ENCODE measurements at places on chromosomes 16 and 17.

DNA sequence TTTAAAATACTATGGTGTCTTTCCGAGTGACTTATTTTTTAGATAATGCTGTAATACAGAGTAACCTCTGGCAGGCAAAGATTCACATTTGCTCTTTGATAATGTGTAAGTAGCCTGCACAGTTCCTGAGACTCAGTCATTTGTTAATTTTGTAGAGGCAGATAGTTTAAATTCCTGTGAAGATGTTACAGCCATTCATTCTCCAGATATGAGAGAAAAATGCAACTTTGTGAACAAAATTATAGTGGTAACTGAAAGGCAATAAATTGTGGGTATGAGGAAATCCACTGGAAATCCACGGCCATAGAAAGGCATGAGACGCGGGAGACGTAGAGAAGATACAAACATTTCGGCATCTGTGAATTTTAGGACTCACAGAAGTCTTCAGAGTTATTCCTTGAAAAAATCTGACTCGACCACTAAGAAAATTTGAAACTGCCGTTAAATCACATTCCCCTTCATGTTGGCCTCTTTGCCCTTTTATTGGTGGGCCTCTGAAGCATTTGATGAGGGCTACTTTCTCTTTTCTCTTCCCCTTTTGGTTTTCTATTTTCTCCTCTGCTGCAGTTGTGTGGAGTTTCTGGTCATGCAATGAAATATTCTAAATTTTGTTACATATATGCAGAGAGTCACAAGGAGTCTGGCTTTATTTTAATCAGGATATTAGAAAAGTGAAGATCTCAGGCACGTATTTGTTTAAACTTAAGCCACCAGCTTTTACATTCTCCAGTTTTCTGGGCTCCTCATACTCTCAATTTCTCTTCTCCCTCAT is 18.8 kb downstream of the HS3ST3A1 start:
- DNase-seq, result no peak

GRCh38 chr16:57704011-57704904 is 9.7 kb downstream of the DRC7 start:
- no peak for DNase-seq

- DNase-seq, result no peak
Measured at GRCh38 chr17:72399608-72400487, 279.0 kb downstream of the SOX9 start.

GRCh38 chr17:46878055-46878454 is 26.7 kb downstream of the WNT9B start:
- peak; percentile 54 for DNase-seq

DNA sequence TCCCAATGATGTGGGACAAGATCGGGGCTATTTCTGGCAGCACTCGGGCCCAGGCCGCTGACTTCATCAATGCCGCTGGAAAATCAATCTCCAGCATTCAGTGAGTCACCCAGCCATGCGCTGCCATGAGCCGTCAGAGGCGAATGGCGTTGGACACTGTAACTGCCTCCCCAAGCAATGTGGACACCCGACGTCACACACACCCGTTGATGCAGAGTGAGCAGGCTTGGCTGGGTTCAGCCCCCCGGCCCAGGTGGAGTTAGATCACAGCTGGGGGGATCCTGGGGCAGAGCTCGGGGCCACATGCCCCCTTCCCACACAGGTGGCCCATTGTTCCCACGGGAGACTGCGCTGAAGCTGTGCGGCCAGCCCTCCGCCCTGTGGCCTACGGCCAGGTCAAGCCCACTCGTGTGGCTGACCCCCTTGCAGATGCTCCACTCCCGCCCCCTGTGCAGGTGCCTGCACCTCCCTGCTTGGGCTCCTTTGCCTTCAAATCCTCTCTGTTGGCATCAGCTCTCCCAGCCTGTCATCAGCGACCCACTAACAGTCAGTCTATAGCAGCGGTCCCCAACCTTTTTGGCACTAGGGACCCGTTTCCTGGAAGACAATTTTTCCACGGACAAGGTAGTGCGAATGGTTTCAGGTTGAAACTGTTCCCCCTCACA is 89.9 kb downstream of the TBC1D16 start:
- DNase-seq, result peak; percentile 38

DNA sequence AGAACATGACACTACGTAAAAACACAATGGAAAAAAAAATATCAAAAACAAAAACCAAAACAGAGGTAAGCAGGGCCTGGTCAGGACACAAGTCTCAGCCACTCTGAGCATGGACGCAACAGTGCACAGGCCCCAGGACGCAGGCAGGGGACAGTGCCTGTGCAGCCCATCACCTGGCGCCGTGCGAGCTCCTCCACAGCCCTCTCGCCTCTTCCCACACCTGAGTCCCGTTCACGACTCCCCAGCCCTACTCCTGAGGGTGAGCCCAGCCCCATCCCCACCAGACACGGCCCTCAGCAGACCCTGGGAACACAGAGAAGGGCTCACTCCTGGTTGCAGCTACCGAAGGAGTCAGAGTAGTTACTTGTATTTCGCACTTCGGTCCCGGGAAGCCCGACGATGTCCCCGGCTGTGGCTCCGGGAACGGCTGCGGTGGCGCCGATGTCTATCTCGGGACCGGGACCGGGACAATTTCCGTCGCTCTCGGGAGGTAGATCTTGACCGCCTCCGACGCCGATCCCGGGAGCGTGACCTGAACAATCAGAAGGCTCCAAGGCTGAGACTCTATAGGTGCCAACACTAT is 9.4 kb downstream of the HBQ1 start:
- no peak for DNase-seq

- peak; percentile 58 for DNase-seq
Measured at GRCh38 chr17:57916925-57917858, 38.0 kb downstream of the CUEDC1 start.

DNA sequence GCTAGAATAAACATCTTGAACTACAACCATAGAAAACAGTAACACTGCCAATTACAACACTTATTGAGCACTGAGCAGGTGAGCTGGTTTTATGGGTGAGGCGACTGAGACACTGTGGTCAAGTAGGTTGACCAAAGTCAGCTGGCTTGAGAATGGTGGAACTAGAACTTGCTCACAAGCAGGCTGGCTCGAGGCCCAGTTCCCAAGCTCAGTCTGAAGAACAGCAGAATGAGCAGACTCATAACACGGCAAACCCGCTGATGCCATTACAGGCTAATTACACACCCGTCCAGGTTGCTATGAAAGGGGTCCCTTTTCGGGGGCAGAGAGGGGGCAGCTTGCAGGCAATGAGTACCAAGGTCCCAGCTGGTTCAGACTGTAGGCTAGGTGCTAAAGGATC is 6.5 kb downstream of the ZZEF1 start:
- no peak for DNase-seq

GRCh38 chr17:15257258-15257788 is 7.8 kb downstream of the PMP22 start:
- DNase-seq, result peak; percentile 89

- no peak for DNase-seq
Measured at GRCh38 chr16:8727857-8728618, 53.6 kb downstream of the ABAT start.

DNA sequence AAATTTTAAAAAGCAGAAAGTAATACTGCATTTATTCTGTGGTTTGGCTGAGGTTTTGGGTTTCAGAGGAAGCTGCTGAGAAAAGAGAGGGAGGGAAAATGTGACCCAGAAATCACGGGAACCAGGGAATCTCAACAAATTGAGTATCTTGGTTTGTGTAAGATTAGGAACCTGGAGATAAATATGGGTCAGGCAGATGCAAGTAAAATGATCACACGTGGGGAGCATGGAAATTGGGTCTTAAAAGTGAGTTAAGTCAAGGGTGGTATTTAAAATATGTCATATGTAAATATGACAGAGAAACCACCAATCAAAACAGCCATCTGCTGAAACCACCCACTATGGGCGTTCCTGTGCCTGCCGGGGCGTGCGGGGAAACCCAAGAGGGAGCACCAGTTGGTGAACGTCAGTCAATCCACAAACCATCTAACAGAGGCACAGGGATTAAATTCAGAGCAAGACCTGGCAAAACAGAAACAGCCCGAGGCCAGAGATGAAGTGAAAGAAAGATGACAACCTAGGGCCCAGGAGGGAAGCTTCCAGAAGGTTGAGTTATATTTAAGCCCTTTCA is 33.4 kb downstream of the CDH13 start:
- DNase-seq, result no peak

DNA sequence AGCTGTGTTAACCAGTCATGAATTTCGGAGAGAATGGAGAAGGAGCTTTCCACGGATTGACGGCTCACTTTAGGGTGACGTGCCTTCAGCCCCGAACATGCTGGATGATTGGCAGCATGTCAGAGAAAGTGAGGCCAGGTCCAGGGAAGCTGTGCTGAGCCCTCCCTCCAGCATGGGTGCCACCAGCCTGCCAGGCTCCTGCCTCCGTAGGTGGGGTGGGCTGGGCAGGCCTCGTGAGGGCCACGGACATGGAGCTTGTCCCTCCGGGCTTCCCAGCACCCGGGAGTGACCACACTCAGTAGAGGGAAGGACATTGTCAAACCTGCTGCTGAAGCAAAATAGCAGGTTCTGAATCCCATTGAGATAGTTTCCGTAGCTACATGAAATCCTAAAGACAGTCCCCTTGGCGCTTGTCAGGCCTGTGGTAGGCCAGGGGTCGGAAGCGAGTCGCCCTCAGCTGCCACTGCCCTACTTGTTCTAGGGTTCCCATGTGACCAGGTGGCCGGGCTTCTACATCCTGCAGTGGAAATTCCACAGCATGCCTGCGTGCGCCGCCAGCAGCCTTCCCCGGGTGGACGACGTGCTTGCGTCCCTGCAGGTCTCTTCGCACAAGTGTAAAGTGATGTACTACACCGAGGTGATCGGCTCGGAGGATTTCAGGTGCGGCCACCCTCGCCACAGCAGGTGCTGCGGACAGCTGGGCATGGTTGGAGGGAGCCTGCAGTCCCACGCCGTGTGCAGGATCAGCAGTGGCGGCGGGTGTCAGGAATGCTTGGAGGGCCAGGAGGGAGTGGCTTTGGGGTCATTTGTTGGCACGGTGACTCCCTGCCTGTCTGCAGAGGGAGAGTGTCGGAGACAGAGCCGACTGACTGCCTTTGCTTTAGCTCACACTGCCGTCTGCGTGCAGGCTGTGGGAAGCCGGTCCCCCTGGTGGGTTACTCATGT is 72.3 kb downstream of the SEC14L1 start:
- no peak for DNase-seq

GRCh38 chr17:40068917-40069750 is 6.4 kb downstream of the THRA start:
- DNase-seq, result peak; percentile 69

DNA sequence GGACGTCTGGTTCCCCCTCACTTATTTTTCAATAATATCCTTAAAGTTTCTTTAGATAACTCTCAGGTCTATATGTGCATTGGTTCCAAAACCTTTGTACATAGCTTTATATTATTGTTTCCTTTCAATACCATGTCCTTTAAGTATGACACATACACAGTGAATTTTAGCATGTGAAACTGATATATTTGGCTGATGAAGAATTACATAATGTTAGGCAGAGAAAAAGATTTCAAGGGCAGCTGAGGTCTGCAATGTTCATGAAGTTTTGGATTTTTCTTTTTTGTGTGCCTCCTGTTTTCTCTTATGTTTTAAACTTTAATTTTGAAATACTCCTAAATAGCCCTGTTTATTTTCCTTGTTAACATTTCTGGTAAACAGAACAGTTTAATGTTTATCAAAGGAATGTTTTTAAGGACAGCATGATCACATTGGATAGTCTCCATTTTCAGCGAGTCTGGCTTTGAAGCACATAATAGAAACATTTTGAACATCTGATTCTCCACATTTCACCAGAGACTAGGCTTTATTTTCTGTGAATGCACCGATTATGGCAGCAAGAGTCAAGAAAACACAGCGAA is 32.9 kb upstream of the FBXO47 start:
- no peak for DNase-seq

- no peak for DNase-seq
Measured at GRCh38 chr17:81646869-81647600, 9.3 kb downstream of the PDE6G start.

GRCh38 chr17:67046398-67046797 is 2.0 kb downstream of the CACNG1 start:
- no peak for DNase-seq

- DNase-seq, result no peak
Measured at GRCh38 chr17:10109146-10109545, 89.3 kb downstream of the GAS7 start.

DNA sequence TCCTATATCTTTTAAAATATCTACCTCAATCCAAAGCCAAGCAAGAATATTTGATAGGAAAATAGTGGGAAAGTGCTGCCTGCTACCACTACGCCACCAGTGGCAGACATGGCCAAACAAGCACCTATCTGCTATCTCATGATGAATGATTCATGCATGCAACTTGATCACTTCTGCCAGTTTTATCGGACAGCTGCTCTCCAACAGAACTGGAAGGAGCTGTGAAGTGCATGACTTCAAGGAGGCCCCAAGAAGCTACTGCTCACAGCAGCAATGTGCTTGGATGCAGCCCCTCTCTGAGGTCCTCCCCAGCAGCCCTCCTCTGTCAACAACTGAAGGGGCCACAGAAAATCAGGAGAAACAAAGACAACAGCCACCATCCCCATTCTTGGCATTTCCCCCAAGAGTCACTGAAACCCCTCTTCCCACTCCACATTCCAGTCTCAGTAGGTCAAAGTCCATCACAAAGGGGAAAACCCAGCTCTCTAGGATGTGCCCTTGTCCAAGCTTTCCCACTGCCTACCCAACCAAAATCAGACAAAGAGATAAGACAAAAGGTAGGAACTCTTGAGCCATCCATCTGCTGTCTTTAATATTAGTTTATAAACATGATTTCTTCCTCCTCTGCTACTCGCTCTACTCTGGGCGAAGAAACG is 215.3 kb downstream of the C16orf78 start:
- DNase-seq, result peak; percentile 40

DNA sequence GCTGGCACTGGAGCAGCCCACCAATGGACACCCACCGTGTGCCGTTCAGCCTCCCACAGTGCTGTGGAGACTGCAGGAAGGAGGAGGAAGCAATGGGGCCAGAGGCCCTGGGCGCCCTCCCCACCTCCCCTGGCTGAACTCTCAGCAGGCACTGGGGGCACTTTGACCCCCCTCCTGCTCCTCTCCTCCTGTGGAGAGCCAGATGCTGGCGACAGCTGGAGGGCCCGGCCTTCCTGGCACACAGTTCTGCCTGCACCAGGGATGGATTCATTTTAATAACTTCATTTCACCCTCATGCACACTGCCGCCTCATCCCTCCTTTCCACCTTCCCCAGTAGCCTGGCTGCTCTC is 6.0 kb downstream of the NXPH3 start:
- DNase-seq, result no peak

DNA sequence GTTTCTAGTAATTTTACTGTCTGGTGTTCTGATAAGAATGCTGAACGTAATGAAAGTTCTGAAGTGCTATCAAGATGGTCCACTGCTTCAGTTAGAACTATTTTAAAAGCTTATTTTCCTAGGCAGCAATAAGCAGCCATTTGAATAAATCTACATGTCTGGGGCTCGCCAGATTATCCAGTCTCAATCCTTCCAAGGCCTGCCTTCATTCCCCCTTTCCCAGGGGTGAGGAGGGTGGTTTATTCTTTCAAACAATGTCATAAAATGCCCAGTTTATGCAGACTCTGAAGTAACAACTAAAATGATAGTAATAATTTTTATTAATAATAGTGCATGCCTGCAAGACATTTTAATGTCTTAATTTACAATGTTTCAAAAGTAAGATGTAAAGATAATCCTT is 2.4 kb downstream of the CDH11 start:
- DNase-seq, result no peak
